Activated T-helper 17 cell treated with anti-CD3 and anti-CD28 coated beads, Interleukin-2, amount 50 U/mL, for 72 hours (primary cell): ENCODE measurements at places on chromosomes 11 and 22. TPM values are rescaled to one million over a fixed set of nuclear protein-coding genes. Genes with fewer than 3 reads are reported as not detected.

Gene FGF3
- total RNA-seq, result not detected

Gene DLG2
- 1.9 TPM for total RNA-seq

Gene FLRT1
- not detected for total RNA-seq

Gene CFAP300
- total RNA-seq, result not detected

Gene CASP5
- not detected for total RNA-seq

Gene ADAMTS15
- not detected for total RNA-seq

Gene LRRC4C
- not detected for total RNA-seq

Gene CARD16
- 25.7 TPM for total RNA-seq

Gene CCDC89
- total RNA-seq, result not detected

Gene HBG2
- not detected for total RNA-seq

Gene OR5A1
- total RNA-seq, result not detected

Gene MIOX
- 0.24 TPM for total RNA-seq

DNA sequence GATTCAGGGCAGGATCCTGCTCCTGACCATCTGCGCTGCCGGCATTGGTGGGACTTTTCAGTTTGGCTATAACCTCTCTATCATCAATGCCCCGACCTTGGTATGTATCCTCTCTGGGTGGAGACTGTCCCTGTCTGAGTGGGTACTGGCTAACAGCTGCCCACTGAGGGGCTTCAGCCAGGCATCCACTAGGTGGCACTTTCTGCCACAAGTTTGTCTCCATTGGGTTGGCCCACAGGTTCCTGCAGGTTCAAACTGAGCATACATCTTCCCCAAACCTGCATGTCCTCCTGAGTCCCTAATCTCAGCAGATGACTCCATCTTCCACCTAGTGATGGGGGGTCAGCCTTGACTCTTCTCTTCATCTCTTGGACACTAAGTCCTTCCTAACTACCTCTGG, 4.4 kb downstream of the SLC2A11 start:
- ATAC-seq, result no peak

GRCh38 chr11:122784325-122784955, 53.9 kb upstream of the CRTAM start:
- no peak for ATAC-seq

DNA sequence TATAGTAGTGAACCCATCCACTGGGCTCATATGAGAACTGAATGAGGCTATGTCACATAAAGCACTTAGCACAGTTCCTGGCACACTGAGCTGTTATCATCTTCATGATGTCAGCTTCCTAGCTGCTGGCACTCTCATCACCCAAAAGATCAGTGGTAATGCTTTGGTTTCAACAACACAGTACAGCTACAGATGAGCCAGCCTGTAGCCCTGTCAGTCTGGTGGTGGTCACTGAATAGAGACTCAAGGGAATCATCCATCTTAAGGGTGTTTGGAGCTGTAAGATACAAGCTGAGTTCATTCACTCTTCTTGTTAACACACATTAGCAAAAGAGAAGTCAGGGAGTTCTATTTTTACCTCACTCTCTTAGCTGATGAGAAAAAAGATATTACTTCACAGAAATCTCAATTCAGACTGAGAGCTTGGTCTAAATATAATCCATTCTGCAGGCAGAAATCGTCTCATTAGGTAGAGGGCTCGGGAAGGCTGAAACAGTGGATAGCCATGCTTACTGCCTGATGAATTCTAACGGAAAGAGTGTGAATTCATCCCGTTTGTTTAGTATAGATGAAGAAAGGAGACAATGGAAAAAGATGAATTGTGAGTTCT, 6.3 kb upstream of the SLC1A2 start:
- no peak for ATAC-seq

DNA sequence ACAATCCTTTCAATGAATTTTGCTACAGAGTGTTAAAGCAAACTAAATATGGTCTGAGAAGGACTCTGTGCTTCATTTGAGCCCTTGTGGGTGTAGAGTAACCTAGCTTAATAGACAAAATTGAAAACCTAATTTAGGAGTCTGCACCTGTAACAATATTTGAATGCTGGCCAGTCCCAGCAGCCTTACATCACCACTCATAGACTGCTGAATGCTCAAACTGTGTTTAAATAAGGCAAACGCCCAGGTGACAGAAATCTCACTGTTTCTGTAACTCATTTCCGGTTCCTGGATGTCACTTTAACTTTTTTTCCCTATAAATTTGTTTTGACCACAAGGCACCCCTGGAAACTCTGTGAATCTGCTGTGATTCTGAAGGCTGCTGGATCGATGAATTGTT, 45.5 kb upstream of the GLYATL1B start:
- ATAC-seq, result no peak

DNA sequence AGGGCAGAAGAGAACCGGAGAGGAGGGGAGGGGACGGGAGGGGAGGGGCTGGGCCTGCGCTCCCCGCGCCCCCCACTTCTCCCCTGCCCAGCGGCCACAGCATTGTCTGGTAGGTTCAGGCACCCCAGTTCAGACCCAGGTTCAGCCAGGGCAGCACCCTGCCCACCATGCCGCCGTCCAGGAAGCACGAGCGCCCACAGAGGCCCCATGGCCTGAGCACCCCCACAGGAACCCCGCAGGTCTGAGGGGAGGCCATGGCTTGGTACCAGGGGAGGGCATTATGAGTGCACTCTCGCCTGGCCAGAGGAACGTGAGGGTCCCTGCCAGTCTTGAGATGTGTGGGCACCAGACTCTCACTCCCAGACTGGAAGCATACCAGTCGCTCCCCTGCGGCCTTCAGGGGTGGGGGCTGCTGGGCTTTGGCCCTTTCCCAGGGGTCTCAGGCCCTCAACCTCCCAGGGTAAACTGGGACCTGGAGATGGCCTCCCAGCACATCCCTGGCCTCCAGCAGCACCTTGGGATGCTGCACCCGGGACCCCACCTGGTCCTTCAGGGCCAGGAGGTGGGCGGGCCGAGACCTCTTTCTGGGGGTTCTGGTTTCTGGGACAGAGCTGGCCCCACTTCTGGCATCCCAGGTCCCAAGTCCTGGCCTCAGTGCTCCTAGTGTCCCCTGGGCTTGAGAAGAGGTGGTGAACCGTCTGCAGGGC, 597 bp upstream of the PLXNB2 start:
- no peak for ATAC-seq

DNA sequence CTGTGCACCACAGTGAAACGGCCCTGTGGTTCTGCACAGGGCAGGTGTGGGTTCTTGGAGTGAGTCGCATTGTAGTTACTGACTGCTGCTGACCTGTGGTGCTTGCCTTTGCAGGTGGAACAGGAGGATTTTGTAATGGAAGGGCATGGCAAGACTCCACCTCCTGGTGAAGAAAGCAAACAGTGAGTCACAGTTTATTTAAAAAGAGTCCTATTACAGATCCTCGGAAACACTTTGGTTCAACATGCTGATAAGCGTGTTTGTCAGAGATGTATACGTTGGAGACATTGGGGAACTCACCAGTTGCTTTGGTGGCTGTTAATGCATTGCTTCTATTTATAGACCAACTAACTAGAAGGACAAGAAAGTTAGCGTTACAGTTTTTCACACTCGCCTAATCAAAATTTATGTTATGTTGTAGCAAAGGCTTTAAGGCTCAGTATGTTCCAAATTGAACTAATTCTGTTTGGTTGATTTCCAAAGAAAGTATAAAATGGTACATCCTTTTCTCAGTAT, 21.7 kb upstream of the TNRC6B start:
- ATAC-seq, result peak; percentile 74

DNA sequence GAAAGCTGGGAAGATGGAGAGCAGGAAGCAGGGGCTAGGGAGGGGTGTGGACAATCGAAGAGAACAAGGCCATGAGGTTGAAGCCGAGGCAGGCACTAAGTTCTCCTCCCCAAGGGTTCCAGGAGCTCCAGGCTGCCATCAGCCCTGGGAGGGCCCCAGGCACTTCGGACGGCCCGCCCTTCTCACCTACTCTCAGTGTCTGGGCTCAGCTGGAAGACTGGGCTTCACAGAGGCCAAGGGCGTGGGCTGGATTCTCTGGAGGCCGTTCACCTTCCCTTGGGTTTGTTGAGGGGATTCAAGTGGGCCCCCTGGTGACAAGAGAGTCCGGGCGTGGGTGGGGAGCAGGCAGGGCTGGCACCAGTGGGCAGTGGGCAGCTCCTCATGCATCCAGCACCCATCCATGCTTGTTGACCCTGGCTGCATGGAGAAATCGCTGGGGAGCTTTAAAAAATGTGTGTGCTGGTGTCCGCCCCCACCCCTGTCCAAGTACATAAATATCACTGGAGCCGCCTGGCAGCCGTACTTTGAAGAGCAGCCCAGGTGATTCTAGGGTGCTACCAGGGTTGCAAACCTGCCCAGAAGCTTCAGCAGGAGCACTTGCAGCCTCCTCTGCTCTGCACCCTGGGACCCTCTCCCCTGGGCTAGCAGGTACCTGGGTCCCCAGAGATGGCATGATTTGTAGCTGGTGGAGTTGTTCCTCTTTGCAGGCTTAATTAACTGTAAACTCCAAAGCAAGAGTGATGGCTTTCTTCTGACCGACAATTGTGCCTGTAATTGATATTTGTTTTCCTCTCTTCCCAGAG, 74.3 kb downstream of the RTL6 start:
- ATAC-seq, result no peak

- no peak for ATAC-seq
These were observed 82.6 kb downstream of the ARHGAP20 start for GRCh38 chr11:110629594-110629993.

DNA sequence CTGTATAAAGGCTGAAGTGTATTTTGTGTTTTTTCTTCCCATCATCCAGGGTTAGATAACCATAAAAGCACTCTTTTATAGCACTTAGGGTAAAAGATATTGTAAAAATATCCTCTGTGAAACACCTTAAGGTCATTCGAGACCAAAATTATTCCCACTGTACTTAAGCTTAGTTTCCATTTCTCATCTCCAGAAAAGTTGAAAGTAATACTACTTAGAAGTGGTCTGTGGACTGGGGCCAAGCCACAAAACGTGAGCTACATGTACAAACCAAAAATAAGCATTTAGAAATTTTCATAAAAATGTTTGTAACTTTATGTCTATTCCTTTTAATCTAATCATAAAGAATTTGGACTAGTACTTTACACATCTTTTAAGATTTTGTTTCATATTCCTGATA, 142.0 kb upstream of the NTM start:
- ATAC-seq, result no peak

- no peak for ATAC-seq
These were observed 222.5 kb upstream of the KIRREL3 start for GRCh38 chr11:127223026-127223425.

DNA sequence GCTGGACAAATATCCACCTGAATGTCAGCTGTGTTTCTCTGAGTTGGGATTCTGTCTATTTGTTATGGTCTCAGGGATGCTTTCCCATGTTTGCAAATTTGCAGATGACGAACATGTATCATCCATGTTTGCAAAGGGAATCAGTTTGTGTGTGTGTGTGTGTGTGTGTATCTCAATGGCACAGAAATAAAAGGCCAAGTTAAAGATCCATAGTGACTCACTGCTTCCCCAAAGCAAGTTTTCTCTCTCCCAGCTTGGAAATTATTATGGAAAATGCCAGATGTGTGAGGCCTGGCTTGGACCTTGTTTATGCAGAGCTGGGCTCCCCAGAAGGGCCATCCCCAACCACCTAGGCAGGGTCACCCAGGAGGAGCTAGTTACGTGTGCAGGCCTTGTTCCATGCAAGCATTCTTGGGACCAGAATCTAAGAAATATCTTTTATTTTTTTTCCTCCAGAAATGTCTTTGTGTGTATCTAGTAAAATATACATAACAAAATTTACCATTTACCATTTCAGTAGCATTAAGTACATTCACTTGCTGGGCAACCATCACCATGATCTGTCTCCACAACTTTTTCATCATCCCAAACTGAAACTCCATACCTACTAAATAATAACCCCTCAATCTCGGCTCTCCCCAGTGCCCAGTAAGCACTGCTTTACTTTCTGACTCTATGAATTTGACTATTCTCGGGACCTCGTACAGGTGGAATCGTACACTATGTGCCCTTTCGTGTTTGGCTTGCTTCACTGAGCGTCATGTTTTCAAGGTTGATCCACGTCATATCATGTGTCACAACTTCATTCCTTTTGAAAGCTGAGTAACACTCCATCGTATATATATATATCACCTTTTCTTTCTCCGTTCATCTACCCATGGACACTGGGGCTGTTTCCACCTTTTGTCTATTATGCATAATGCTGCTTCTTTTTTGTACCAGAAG, 56.6 kb upstream of the WNT7B start:
- ATAC-seq, result no peak

- ATAC-seq, result no peak
These were observed 1.2 kb downstream of the ACCS start for GRCh38 chr11:44067266-44067665.

GRCh38 chr11:73228268-73229134, 10.4 kb downstream of the P2RY2 start:
- ATAC-seq, result no peak

DNA sequence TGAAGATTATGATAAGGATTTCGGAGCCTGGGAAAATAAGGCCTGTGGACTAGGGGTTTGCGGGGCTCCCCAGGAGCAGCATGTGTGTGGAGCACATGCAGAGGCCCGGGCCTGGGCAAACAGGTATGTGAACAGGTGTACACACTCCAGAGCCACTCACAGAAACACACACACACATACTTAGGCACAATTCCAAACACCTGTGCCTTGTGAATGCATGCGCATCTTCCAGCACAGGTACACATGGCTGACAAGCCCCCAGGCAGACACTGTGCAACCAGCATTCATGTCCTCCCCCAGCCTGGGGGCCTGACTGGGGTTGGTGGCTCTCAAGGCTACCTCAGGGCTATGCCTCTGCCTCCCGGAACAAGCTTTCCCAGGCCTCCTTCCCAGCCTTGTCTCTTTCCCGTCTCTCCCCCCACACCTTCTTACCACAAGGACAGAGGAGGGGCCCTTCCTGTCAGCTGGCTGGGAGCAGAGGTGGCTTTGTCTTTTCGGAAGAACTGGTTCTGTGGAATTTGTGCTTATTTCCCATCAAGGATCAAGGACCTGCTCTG, 2.6 kb upstream of the P2RY6 start:
- no peak for ATAC-seq

DNA sequence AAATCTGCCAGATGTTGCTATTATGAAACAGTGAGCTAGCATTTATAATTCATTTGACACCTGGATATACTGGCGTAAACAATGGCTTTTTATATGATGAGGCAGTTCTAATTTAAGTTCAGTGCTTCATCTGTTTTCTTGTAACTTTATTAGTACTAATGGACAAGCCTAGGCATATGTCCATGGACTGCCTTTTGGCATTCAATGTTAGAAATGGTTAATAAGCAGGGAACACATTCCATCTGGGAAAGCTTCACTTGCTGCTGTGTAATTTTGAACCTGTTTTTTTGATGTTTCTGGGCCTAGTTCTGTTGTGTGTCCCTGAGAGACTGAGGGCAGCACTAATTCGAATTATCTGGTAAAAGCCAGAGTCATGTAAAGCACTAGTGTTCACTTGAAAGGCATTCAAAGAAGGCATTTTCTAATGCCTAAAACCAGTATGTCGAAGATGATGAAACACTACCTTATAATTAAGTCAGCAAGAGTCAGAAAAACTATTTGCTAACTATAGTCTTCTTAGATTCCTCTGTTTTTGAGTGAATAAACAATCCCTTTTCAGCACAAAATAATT, 138.5 kb downstream of the SWAP70 start:
- ATAC-seq, result no peak

GRCh38 chr22:19199479-19199878, 20.9 kb upstream of the SLC25A1 start:
- no peak for ATAC-seq
